Activated CD8-positive, alpha-beta memory T cell treated with anti-CD3 and anti-CD28 coated beads for 1 hour (primary cell): ENCODE measurements at places on chromosomes 1 and 21.

GRCh38 chr1:25098717-25099116 is 133.6 kb downstream of the SYF2 start:
- no peak for DNase-seq

DNA sequence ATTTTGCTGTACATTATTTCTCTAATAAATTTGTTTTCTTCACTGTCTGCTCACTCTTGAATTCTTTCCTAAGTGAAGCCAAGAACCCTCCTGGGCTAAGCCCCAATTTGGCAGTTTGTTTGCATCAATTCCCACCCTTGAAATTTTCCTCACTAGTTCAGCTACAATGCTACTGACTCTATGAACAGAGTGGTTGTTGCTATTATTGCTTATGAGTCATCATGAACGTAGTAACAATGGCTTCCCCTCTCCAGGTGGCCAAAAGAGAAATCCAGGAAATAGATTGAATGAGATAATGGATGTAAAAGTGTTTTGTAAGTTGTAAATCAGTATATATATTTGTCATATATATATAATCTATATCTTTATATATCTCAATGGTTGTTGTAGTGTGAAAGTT is 193.0 kb downstream of the URB2 start:
- no peak for DNase-seq

- DNase-seq: no peak
Observed at GRCh38 chr1:12159816-12160215, 7.0 kb upstream of the TNFRSF1B start.

GRCh38 chr1:69611316-69611715 is 43.6 kb downstream of the LRRC7 start:
- no peak for DNase-seq

GRCh38 chr1:150661156-150661555 is 31.7 kb upstream of the ENSA start:
- DNase-seq: no peak

GRCh38 chr1:205950826-205951549 is 7.7 kb upstream of the SLC26A9 start:
- DNase-seq: no peak

DNA sequence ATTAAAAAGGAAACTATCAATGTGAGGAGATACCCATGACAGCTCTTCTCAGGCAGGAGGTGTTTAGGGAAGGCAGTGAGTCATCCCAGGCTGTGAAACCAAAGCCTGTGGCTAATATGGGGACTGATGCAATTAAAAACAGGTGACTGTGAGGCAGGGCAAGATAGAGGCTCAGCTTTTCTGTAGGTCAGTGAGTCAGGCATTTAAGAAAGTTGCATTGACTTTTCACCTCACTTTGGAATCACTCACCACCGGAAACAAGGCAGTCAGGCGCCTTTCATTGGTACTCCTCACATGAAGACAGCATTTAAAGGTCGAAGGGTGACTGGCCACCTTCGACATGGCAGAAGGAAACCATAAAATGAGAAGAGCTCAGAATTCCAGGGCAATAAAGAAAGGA is 54.5 kb downstream of the PAPPA2 start:
- no peak for DNase-seq

DNA sequence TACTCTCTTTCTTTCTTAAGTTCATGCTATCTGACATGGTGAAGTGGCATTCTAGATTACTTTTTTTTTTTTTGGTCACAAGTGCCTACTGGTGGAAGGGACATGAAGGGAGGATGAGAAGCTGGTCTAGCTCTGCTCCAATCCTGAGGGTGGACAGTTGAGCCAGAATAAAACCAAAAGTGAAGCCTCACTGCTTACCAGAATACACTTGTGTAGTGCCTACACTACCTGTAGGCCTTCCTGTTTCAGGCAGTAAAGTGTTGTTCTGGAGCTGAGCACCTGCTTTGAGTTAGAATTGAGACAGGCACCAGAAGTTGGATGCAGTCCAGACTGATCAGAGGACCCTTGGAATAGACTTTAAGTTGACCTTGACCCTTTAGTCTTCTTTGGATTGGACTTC is 40.4 kb upstream of the APOBEC4 start:
- no peak for DNase-seq
